Stimulated activated CD4-positive, alpha-beta T cell treated with anti-CD3 and anti-CD28 coated beads, Interleukin-12 subunit alpha, Interleukin-12 subunit beta, amount 100 ng/mL, for 24 hours (primary cell): ENCODE measurements at places on chromosomes 7 and 10.

DNA sequence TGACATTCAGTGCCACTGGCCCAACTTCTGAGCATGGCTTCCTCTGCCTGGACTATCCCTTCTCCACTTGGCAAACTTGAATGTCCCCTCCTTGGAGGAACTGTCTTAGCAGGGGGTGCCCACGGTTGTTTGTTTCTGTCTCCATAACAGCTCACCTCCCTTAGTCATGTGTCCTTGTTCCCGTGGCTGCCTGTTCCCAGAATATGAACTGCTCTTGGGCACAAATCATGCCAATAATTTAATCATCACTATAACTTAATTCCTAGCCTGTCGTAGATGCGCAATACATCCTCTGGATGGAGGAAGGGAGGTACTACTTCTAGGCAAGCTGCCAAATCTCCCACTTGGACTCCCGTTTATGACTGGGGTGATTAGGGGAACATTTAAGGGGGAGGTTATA is 173.1 kb downstream of the MYOF start:
- DNase-seq: no peak

DNA sequence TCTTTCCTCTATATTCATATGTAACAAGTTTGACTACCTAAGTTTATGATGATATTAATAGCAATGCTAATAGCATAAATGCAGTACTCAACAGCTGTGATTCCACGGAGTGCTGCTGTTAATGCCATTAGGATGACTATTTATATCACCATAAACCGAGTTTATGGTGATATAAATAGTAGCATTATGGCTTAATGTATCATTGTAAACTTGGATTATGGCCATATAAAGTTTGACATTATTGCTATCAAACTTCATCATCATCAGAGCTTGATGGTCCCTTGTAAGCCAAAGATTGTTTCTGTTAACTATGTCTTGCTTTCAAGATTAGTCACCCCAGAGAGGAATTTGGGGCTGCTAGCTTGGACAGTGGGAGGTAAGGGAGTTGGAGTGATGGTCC is 612.4 kb upstream of the C7orf33 start:
- DNase-seq: no peak

DNA sequence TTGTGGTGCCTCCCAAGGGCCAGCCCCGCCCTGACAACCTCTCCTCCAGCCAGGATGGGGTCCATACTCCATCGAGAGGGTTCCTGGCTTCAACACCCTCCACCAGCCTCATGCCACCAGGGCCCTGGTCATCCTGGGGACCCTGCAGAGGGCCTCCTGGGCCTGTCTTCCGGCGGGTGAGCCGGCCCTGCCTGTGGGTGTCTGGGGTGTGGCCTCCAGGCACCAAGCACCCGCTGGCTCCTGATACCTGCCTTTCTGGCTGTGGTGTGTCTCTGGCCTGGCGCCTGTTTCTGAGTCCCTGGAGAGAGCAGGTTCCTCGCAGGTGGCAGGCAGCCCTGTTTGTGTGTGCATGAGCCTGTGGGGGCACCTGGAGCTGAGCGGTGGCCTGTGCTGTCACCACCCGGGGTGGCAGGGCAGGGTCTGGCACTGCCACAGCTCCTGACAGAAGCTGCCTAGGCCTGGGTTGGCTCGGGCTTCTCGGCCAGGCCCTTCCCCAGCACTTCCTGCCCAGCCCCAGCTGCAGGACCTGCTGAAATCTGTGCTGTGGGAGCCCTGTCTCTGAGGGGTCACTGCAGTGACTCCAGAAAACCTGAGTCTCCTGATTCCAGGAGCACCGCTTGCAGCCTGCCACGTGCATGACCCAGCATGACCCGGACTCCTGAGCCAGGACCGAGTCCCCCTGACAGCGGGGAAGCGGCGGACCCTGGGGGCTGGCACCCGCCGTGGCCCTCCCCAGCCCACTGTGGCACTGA is 18.4 kb downstream of the ADAM8 start:
- DNase-seq: peak; percentile 22

DNA sequence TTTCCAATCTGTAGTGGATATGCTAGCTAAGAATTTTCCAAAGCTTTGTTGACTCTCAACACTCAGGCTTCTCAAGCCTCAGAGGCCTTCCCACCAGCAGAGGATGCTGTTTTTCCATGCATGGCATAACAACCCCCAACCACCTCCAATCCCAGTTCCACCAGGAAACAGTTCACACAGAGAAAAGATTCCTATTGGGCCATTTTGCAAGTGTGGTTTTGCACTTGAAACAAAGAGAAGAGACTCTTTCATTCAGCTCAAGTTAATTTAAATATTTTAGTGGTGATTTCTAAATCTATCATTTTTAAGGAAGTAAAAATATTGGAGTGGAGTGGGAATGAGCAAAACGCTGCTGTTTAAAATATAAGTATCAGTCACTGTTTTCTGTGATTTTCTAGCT is 105.6 kb upstream of the COL1A2 start:
- DNase-seq: no peak

DNA sequence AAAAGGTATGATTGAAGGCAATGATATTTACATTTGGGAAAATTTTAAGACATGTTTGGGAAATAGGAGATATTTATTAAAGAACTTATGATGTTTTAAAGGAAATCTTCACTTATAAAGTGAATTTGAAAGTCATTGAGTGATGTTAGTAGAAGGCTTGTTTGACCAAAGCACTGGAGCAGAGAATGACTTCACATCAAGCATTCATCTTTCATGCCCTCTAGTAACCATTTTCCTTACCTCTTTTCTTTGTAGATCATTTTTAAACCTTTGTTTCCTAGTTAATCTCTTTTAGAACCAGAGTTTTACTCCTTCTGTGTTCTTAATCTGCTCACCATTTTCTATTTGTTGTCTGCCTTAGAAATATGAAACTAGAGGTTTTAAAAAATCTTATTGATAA is 111.3 kb upstream of the FOXP2 start:
- DNase-seq: no peak

- no peak for DNase-seq
Observed at GRCh38 chr7:11170175-11170574, 196.5 kb downstream of the PHF14 start.

DNA sequence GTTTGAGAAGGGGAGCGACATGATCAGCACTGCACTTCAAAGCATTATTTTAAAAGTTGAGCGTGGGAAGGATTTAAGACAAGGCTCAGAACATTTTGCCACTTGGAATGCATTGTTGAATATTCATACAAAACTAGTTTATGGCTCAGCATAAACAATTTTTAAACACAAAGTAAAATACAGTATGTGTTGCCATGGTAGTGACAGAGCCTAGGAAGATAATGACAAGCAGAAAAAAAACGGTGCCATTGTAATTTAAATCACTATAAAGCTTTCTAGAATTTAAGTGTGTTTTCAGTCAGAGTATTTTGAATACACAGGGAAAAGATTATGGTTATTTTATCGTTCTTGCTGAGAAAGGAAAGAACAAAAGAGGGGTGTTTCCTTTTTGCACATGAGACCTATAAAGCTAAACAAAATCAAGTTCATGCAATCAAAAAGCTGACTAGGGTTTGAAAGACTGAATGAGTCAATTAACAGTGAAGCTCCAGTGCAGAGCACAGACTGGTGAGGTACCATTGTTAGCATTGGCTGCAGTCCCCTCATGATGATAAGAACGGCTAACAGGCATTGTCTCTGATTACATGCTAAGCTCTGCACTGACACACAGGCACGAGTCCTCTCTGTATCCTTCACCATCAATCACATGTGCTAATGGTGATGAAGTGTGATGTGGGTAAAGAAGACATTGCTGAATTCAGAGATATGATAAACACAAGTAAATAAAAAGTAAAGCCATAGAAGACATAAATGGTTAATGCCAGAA is 181.9 kb upstream of the VSTM2A start:
- DNase-seq: no peak

DNA sequence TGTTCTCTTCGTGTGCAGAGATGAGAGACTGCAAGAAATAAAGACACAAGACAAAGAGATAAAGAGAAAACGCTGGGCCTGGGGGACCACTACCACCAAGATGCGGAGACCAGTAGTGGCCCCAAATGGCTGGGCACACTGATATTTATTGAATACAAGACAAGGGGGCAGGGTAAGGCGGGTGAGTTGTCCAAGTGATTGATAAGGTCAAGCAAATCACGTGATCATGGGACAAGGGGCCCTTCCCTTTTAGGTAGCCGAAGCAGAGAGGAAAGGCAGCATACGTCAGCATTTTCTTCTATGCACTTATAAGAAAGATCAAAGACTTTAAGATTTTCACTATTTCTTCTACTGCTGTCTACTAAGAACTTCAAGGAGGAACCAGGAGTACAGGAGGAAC is 762.1 kb downstream of the TNS3 start:
- no peak for DNase-seq

GRCh38 chr10:101481256-101481655 is 106.8 kb downstream of the POLL start:
- DNase-seq: no peak

GRCh38 chr7:87411186-87411585 is 64.3 kb downstream of the ABCB4 start:
- no peak for DNase-seq

DNA sequence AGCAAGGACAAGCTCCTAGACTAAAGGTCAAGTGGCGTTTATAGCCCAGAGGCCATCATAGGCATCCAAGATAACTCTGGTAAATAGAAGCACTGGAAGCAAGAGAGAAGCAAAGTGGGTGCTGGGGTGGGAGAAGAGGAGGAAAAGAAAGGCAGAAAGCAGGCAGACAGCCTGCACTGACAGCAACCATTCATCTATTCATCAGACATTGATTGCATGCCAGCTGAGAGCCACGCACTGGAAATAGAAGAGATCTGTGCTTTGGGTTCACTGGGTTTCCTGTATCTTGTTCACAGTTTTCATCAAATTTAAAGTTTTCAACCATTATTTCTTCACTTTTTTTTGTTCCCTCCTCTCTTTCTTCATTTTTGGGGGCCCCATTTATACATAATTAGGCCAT is 4.7 kb upstream of the SLIT1 start:
- no peak for DNase-seq

- no peak for DNase-seq
Observed at GRCh38 chr10:6228647-6229046, 25.9 kb downstream of the PFKFB3 start.

DNA sequence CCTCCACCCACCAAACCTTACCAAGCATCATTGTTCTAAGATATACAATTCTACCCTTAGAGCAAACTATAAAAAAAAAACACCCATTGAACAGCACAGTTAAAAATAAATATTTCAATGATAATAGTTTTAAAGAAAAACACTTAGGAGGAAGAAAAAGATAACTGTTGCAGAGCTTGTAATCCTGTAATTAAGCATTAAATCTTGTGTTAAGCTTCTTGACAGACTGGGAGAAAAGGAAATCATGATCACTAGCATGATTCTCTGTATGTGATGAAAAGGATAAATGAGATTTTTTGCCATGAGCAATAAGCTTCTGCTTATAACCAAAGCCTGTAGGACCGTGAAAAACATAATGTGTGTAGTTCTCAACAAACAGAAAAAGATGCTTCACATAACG is 289.8 kb downstream of the CACNA2D1 start:
- DNase-seq: no peak

DNA sequence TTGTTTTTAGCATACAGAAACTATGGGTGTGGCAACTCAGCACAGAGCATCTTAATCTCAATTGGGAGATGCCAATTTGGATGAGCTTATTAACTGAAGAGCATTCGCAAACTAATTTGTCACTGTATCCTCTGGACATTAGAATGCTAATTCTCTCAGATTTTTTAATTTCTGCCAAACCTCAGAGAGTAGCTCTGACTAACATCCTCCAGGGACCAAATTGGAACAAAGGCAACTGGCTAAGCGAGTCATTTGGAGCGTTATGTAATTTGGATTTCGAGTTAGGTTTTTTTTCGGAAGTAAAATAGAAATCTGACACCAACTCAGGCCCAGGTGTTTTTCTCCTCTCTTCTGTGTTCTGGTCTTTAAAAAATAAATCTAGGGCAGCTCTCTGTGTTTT is 201.9 kb downstream of the BMPER start:
- no peak for DNase-seq
